WTC11 (cell line): ENCODE measurements at places on chromosomes 4 and X. TPM values are rescaled to one million over a fixed set of nuclear protein-coding genes. Genes with fewer than 3 reads are reported as not detected.

The LANCL3 gene
- 0.44 to 0.55 TPM (median 0.48 TPM) in 3 replicates for total RNA-seq

DNA sequence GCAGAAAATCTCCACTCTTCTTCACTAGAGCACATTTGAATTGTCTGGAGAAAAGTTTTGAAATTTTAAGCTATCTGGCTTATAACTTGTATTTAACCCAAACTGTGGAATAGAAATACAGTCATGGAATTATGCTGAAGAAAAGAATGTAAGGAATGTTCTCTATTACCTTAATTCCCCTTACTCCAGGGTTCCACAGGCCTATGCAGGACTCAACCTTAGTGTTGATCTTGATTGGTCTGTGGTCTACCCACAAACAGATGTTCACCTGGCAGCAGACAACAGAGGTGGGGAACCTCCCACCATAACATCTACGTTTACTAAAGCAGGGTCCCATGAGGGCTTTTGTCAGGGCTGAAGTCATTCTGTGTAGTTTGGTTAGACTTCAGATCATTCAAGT lies 189.3 kb upstream of the GPRIN3 start:
- no peak overlapping the region for H3K27ac ChIP-seq
- peaks cover 4% of the 10 kb centered on the region for H3K36me3 ChIP-seq
- DNase-seq = no peak
- H3K27me3 ChIP-seq = no peaks in the 10 kb centered on the region

DNA sequence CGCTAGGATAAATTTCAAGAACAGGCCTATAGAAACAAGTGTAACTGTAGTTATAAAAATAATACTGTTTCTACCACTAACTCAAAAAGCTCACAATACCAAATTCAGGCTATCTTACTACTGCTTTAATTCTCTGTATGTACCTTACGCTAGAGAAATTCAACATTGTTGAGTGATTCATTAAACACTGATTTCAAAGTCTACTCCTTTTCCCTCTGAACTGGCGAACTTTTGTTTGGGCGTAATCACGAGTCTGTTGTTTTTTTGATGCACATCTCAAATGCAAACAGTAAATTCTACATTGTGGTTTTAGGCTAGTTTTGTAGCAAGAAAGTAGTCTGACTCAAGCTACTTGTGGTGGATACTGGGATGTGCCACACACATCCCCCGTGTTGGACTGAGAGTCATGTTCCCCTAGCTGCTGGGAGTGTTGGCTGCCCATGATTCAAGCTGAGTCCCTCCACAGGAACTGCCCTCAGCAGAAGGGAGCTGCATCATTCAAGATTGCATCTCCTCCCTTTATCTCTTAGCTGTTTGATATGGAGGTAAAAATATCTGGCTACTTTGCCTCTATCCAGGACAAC lies 406.1 kb downstream of the RAPGEF2 start:
- no peak overlapping the region for H3K27ac ChIP-seq
- H3K4me3 ChIP-seq = no peak overlapping the region
- peaks cover 25% of the 10 kb centered on the region for H3K4me1 ChIP-seq

GRCh38 chr4:37802068-37802666 lies 24.3 kb upstream of the PGM2 start:
- H3K36me3 ChIP-seq = peaks cover 4% of the 10 kb centered on the region; the same call in 1 of the 2 replicates
- H3K4me1 ChIP-seq = peaks cover 20% of the 10 kb centered on the region
- H3K27me3 ChIP-seq = no peaks in the 10 kb centered on the region
- no peak overlapping the region for H3K4me3 ChIP-seq
- DNase-seq = peak; percentile 39

DNA sequence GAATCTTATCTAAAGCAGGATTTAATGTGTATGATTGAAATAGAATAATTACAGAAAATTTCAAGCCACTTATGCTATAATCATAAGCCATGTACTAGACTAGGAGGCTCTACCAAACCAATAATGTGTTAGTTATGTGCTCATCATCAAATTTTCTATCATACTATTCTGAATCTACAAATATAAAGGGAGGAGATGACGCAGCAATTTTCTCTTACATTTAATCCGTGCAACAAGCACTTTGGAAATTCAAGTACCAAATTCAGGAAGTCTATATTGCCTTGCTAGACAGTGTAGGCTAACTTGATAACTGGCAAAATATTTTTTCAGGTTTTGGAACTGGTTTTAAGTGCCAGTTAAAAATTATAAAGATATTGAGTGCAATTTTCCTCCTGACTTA lies 283.5 kb downstream of the C4orf33 start:
- H3K4me3 ChIP-seq = no peak overlapping the region
- DNase-seq = no peak
- no peak overlapping the region for H3K27ac ChIP-seq

- H3K4me3 ChIP-seq = no peak overlapping the region
- H3K27ac ChIP-seq = no peak overlapping the region
- H3K4me1 ChIP-seq = 0 out of 2 replicates have a peak, but pooled peaks cover 6% of the 10 kb centered on the region
- no peaks in the 10 kb centered on the region for H3K27me3 ChIP-seq
- DNase-seq = no peak
Measured at GRCh38 chrX:24982306-24982965, 33.3 kb downstream of the ARX start.
